ENCODE measurements at places on chromosomes 2 and 18.

DNA sequence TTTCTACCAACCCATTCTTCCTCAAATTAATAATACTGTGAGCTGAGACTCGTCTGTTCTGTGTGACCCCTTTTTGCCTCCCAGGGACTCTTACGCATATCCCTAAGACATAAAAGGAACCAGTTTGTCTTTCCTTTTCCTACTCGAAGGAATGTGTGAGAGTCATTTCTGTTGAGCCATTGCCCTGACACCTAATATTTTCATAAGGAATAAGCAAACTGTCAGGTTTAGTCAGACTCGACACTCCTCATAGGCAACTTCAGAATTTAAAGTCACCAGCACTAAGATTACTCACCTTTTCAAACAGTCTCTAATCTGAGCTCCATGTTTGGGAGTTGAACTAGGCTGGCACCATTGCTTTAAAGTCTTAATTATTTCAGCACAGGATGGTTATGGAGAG is 305.5 kb downstream of the IKZF2 start:
- DNase-seq: no peak

- DNase-seq: no peak
These were observed 9.0 kb downstream of the LRRTM4 start for GRCh38 chr2:77513191-77513590.

DNA sequence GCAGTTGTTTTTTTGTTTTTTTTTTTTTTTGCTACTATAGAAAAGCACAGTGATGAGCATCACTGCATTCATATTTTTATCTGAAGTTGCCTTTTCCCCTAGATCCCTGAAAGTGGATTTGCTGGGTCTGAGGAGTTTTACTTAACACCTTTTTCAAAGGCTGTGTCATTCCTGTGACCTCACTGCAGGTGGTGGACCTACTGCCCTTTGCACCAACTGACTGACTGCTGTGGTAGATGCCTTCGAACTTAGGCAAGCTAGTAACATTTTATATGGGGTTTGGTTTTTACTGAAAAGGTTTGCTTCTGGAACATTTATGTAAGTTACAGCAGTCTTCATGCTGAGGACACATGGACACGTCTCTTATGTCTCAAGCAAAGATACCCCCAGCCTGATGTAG is 36.2 kb downstream of the SPTBN1 start:
- DNase-seq: no peak

DNA sequence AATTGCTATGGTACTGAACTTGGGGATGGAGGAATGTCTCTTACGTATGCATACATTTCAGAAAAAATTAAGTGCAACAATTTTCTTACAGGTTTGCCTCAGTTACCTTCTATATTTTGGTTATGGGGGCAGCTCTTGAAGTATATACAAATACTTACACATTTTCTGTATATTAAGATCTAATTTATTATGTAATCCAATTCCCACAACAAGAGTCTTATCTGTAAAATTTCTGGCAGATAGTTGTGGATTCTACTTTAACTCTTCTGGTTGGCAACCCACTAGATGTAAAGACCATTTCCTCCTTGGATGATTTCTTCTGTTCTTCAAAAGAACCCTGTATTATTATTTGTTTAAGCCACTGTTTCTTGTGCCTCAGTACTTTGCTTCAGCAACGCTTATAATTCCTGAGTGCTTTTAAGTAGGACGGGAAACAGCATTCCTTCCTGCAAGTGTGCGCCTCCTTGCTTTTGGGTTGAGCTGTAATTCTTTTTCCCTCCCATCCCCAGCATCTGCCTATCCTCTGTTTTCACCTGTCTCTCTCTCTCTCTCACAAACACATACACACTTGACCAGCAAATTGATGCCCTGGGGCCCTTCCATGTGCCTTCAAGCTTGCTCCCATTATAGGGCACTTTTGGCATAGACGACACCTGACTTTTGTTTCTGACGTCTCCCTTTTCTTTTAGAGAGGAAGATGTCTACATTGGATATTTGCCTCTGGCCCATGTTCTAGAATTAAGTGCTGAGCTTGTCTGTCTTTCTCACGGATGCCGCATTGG is 61.4 kb downstream of the ACSL3 start:
- DNase-seq: no peak

- DNase-seq: no peak
These were observed 127.6 kb downstream of the ALPK2 start for GRCh38 chr18:58501066-58501896.

DNA sequence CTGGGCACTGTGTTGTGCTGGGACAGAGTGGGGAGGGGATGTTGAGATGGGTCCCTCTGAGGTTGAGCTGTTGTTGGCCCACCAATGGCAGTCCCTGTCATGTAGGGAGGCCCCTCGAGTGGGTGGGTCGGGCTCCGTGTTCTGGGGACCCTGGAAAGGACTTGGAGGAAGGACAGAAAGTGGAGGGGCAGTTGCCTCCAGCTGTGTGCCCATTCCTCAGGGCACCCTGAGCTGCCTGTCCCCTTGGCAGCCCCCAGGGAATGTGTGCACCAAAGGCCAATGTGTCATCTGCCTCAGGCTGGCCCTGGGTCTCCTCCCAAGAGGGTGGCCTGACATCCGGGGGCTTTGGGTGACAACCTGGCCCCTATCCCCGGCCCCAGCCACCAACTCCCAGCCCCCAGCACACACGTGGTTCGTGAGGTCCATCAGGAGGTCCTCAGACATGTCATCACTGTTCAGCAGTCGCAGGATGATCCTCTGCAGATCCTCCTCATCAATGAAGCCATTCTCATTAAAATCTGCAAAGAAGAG is 57.7 kb downstream of the CIB4 start:
- DNase-seq: no peak

- no peak for DNase-seq
These were observed 68.5 kb downstream of the CTIF start for GRCh38 chr18:48607056-48607984.

DNA sequence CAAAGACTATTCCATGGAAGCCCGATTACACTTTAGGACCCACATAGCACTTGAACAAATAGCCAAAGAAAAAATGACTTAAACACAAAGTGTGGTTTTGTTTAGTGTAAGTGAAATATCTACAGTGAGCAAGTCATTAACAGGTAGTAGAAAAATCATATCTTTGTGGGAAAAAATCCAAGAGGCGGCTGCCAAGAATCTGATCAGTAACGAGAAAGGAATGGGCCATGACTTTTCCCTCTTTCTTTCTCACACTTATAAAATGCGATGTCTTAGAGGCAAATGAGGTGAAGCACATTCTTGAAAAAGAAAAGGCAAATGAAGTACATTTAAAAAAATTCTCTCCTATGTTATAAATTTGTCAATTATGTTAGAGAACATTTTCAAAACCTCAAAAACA is 12.9 kb upstream of the GEMIN6 start:
- no peak for DNase-seq

DNA sequence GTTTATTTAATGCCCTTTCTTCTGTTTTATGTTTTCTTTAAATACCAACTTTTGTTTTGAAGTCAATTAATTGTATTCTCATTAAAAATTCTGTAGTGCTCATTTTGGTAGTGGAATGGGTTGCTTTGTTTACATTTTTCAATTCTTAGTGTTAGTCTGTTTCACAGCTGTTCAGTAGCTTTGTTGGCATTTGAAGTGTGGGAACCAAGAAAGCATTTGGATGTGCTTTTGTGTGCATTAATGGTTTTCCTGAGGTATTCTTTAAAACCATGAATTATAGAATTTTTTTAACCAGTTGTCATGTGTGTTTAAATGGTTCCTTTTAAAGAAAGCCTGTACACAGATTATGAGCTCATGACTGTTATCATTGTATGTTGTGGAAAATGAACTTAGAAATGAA is 19.7 kb downstream of the MIB1 start:
- DNase-seq: no peak

- no peak for DNase-seq
These were observed 36.4 kb downstream of the PTGR3 start for GRCh38 chr18:75172299-75173124.

DNA sequence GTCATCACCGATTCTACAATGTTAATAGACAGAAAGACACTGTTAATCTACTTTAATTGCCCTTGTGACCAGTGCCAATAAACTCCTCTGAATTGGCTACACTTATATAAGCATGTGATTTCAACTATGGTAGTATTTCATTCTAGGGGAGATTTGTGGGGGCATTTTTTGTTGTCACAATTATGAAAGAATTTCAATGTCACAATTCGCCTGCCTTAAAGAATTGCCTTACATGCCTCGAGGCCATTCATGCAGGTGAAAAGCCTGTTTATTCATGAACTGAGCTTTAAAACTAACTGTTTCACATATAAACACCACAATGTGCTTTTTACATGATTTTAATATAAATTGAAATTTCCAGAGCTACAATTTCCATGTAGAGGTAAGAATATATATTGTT is 162.8 kb downstream of the GCA start:
- DNase-seq: no peak

DNA sequence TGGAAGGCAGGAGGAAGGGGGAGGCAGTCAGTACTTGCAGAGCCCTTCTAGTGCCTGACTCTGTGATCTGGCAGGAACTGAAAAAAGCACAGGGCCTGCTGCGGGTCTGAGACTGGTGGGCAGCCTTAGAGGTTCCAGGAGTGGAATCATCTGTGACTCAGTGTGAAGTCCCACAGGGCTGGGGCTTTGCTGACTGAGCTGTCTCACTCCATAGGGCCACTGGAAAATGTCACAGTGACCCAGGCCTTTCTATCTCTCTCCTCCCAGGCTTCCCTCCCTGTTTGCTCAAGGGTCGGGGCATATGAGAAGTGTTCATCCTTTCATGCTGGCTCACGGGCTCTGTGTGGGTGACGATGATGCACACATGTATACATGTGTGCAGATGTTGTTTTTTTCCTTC is 47.1 kb upstream of the ZFP36L2 start:
- DNase-seq: no peak

DNA sequence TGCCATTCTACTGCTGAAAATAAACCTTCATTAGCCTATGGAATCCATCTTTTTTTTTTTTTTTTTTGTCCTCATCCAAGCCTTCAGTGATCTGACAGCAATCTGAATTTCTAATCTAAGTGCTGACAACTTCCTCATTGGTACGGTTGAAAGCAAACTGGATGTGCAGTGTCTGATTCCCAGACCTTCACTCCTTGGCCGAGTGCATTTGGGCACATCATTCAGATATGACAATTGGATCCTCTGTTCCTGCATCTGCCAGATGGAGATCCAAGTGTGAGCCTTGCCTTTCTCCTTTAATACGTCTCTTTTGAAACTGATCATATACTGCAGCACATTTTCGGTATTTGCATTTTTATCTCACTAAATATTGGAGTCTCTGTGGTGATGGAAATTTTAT is 713.1 kb downstream of the DCDC2C start:
- no peak for DNase-seq

GRCh38 chr2:14678761-14679160 is 46.2 kb downstream of the LRATD1 start:
- DNase-seq: no peak

GRCh38 chr2:239853706-239854327 is 171.3 kb downstream of the NDUFA10 start:
- DNase-seq: no peak

DNA sequence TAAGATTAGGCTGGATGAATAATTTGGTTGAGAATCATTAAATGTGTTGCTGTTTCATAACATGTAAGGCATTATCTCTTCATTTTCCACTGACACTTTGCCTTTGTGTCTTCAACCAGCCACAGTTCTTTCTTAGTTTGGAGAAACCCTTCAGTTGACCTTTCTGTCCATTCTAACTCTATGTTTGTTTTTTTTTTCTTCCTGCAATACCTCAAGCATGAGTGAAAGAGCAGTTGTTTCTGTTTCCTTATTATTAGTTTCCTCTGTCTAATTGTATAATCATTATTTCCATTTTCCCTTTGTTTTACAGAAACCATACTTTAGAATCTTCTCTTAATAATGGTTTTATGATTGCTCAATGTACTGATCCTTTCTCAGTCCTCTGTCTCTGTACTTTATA is 25.6 kb downstream of the HADHB start:
- DNase-seq: no peak

DNA sequence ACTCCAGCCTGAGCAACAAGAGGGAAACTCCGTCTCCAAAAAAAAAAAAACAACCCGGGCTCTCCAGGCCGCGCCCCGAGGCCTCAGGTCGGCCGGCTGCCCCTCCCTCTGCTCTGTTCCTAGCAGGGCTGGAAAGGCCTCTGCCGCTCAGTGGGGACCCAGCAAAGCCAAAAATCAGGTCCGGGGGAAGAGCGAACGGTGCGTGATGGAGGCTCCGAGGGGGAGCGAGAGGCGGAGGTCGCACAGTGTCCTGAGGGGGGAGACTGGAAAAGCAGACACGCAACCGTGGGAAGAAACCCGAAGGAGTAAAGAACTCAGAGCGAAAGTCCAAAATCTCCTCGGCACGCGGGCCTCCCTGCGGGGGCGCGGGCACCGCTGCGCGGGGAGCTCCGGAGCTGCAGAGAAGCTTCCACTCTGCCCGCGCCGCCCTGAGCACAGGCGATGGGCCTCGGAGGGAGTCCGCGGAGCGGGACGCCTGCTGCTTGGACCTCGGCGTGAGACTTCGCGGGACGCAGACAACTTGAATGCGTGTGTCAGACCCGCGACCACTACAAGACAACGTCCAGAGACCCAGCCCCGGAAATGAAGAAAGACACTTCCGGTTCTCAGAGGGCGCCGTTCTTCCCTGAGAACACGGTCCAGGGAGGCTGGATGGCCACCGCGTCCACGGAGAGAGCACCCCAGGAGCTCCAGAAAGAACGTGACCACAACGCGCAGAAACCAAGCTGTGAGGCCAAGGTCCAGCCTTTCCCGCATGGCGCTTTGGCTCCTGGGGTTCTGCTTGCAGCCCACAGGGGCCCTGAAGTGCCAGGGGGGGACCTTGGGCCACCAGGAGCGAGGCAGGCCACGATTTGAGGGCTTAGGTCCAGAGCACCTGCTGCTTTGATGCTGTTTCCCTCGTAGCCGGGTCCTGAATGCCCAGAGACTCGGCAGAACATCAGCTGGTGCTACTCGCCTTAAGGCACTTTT is 219.8 kb downstream of the DPP10 start:
- no peak for DNase-seq

GRCh38 chr2:238652771-238653157 is 195.1 kb upstream of the TWIST2 start:
- DNase-seq: no peak

GRCh38 chr2:54589340-54590215 is 133.5 kb downstream of the SPTBN1 start:
- no peak for DNase-seq

DNA sequence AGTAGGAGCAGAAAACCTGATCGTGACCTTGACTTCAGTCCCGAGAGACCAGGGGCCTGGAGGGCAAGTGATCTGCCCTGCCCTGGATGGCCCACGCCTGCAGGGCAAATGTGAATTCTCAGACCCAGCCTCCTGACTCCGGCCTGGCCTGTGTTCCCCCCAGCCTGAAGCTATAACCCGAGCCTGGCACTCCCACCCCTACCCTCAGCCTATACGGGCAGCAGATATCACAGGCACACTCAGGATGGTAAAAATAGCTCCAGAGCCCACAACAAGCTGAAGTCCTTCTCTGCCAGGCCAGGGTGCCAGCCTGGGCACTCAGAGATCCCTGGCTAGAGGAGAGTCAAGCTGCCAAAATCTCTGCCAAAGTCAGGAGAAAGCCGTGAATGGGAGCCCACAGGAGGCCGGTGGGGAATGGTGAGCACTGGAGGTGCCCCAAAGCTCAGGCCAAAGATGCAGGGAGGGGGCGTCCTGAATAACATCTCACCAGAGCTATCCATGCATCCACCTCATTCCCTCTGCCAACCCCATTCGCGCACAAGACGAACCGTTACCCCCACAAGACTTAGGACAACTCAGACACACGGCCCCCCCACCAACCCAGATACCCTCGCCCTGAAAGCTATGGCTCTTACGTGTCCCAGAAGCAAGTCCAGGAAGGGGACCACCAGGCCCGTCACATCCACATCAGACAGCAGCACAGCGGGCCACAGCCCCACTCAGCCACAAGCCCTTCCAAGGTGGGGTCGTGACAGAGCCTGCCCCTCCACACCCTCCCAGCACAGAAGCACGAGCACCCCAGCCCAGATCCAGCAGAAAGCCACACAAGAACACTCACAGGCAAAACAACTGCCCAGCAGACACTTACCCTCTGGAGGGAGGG is 144.9 kb downstream of the TNS1 start:
- no peak for DNase-seq

All from CD4-positive, alpha-beta T cell treated with Interferon gamma for 1 hour (primary cell).